ENCODE measurements at places on chromosomes 7 and 10.
A peak's percentile ranks its signal among the peaks of the same experiment; 100 is the strongest.

- DNase-seq, result no peak
Measured at GRCh38 chr7:55247428-55247827, 117.7 kb upstream of the LANCL2 start.

DNA sequence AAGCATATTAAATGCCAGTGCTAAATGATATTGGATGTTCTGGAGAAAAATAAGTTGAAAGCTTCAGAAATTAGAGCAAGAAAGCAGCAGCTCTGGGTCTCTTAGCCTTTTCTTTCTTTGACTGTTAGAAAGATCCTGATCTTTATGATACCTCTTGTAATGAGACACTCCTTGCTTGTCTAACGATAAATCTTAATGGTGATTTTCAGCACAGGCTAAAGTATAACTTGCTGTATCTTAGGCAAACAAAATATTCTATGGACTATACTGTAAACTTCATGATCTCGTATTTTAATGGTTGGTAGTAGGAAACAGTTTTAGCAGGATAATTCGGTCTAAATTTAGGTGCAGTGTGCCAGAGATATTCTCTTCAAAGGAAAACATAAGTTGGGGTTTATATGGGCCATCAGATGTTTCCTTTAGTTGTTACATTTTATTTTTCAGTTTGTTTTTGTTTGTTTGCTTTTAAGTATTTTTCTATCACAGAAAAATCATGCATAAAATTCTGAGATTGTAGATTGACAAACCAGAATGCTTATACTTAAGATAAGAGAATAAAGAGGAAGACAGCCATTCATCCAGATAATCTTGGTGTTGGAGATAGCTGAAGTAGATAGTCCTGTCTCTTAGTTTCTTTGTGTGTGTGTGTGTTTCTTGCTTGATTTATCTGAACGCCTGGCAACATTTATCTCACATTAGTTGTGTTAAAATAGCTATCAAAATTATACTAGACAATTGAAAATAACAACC is 4.7 kb downstream of the CASD1 start:
- no peak for DNase-seq

DNA sequence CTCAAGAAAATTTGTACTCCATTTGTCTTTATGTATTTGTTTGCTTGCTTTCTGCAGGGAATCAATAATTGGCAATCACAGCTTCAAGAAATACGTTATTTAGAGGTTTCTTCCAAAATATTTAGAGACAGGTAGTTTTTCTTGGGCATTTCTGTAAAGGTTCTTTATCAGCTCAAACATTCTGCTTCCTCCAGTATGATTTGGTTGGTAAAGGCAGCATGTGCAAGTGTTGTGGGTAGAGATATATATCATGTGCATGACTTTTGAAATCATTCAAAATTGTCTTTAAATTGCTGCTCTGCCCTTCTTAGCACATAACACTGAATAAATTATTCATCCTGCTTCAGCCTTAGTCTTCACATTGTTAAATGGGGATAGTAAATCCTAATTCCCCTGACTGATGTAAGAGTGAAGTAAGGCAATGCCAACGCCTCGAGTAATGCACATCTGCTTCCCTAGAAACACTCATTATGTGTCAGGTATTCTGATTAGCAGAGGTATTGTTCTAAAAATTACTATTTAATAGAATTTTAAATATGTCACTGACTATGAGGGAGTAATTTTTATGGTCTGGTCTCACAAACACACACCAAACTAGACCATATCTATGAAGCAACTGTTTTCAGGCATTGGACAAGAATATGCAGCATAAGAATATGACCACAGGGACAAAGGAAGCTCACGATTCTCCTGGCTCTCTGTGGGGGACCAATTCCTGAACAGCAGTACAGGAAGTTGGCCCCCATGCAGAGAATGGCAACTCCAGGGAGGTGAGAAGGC is 77.3 kb upstream of the AKR1E2 start:
- no peak for DNase-seq

DNA sequence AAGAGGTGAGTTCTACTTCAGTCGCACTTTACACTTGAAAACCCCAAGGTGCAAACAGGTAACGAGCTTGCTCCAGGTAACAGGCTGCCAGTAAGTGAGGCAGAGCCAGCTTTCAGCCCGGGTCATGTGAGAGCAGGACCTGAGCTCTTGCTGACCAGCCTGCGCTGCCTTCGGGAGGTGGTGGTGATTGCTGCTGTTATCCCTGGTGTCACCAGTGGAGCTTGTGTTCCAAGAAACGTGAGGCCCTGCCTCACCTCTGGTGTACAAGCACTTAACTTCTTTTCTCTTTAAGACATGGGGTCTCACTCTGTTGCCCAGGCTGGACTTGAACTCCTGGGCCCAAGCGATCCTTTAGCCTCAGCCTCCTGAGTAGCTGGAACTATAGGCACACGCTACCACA is 265.0 kb downstream of the CELF2 start:
- DNase-seq, result no peak

- no peak for DNase-seq
Measured at GRCh38 chr10:44234483-44234875, 150.4 kb downstream of the CXCL12 start.

DNA sequence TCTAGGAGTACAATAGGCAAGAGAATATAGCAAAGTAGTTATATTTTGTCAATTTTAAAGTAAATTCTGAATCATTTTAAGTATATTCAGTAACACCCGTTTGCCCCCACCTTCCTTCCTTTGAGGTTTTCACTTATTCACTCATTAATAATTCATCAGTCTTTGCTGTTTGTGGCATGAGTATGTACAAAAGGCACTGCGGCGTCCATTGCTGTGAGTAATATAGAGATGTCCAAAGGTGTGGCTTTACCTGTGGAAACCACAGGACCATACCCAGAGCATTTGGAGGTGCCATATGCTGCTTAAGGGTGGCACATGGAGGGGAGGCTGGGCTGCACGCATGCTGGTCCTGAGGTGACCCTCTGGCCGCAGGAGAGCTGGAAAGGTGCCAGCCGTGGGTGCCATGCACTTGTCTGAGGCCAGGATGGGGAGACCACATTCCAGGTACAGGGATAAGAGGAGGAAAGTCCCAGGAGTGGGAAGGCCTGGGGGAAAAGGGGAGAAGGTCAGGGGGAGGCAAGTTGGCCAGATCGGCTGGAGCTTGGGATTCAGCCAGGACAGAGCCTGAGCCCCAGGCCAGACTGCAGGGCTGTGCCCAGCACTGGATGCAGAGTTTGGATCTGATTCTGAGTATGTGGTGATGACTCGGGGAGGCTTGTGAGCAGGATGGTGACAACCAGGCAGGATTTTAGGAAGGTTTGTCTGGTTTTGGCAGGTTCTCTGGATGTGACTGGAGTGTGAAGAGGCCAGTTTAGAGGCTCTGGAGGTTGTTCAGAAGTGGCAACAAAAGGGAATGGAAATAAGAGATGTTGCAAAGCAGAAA is 223.4 kb downstream of the MGMT start:
- no peak for DNase-seq

DNA sequence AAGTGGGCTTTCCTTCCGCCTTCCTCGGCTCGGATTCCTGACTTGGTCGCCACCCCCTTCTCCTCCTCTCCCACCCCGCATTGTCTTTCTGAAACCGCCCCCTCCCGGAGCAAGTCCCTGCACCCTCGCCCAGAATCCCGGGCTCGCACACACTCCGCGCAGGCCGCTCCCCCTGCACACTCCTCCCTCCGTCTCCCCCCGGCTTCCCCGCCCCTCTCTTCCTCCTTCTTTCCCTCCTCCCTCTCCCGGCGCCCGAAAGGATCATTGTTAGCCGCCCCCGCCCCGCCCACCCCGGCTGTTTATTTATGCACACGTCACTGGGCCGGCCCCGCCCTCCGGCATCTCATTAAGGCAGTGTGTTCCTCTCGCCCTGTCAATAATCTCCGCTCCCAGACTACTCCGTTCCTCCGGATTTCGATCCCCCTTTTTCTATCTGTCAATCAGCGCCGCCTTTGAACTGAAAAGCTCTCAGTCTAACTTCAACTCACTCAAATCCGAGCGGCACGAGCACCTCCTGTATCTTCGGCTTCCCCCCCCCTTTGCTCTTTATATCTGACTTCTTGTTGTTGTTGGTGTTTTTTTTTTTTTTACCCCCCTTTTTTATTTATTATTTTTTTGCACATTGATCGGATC is at the start of gene TCF7L2:
Gene TCF7L2, plus strand, starts transcription at position 373 of the 633 bp plus-strand sequence. CDS start 510 bp downstream, outside the sequence.
- peak; percentile 54 for DNase-seq

- DNase-seq, result no peak
Measured at GRCh38 chr7:137007001-137007694, 138.7 kb downstream of the CHRM2 start.

- DNase-seq, result no peak
Measured at GRCh38 chr10:78718032-78718572, 350.7 kb upstream of the ZMIZ1 start.

- DNase-seq, result no peak
Measured at GRCh38 chr10:102614888-102615287, 29.4 kb upstream of the TRIM8 start.

- DNase-seq, result no peak
Measured at GRCh38 chr7:1223196-1223981, 9.3 kb upstream of the UNCX start.

DNA sequence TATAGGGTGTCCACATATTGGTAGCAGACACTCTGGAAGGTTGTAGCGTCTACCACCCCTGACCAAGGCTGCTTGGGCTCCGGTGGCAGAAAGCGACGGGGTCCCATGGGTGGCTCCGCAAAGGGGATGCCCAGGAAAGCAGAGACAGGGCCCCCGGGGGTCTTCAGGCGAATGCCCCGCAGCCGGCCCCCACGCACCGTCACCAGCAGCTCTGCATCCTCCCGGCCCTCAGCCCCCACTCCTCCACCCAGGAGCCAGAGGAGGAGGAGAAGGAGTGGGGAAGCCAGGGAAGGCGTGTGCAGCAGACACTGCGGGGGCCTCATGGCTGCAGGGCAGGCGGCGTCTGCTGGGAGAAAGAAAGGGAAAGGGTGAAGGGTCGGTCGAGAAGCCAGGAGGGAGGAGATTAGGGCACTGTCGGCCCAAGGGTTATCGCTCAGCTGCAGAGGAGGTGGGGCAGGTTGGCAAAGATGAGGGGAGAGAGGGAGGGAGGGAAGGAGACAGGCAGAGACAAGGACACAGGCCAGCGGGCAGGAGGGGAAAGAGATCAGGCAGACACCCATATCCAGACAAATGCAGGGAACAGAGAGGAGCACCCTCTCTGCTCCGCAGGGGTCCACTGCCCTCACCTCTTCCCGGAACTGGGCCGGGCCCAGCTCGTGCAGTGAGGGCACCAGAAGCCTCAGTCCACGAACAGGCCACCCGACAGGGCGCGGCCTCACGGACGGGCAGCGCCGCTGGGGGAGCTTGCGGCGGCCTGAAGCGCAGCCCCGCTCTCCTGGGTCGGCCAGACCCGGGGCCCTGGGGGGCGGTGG is 1.6 kb downstream of the ACHE start:
- no peak for DNase-seq

GRCh38 chr10:132223611-132224342 is 37.0 kb downstream of the DPYSL4 start:
- no peak for DNase-seq

DNA sequence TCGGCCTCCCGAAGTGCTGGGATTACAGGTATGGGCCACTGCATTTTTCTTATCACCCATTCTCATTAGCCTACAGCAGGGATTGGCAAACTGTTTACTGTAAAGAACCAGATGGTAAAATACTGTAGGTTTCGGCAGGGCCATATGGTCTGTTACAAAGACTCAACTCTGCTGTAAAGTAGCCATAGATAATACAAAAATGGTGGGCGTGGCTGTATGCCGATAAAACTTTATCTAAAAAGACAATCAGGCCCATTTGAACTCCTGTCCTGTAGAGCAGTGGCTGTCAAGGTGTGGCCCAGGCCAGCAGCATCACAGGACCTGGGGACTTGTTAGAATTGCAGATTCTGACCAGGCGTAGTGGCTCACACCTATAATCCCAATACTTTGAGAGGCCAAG is 134.3 kb downstream of the CUX1 start:
- no peak for DNase-seq

GRCh38 chr10:110502072-110502845 is 4.6 kb downstream of the DUSP5 start:
- no peak for DNase-seq

- DNase-seq, result no peak
Measured at GRCh38 chr7:43362652-43363034, 220.3 kb upstream of the STK17A start.

GRCh38 chr10:122349758-122350369 is 24.6 kb upstream of the PLEKHA1 start:
- no peak for DNase-seq

- no peak for DNase-seq
Measured at GRCh38 chr7:101362334-101363195, at the start of gene COL26A1. COL26A1 (plus strand) TSS chr7:101362875; CDS start chr7:101363033, 158 bp downstream.

- DNase-seq, result no peak
Measured at GRCh38 chr7:79868010-79868409, 266.6 kb upstream of the GNAI1 start.

DNA sequence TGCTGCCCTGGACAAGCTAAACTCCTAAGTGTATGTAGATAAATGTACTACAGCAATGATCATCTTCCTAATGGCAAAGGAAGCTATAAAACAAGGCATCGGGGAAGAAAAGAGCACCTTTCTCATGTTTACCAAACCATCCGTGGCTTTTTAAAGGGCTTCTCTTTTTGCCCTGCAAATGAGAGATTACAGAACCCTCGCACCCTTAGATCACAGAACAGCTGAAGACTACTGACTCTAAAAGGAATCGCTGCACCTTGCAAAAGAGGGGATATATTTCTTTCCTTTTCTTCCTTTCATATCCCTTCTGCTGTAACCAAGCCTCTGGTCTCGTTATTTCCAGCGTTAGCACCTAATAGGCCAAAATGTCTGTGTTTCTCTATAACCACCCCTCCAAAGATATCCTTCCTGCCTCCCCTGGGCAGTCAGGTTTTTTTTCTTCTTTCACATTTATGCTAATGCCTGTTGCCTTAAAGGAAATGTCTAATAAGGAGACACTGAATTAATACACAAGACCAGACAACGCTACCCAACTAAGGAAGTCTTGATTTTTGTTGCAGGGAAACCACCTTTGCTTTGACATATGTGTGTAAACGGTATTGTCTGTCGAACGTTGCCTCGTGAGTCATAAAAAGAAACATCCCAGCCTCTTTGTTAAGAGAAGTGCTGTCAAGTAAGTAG is 10.5 kb downstream of the ST8SIA6 start:
- peak; percentile 3 for DNase-seq

DNA sequence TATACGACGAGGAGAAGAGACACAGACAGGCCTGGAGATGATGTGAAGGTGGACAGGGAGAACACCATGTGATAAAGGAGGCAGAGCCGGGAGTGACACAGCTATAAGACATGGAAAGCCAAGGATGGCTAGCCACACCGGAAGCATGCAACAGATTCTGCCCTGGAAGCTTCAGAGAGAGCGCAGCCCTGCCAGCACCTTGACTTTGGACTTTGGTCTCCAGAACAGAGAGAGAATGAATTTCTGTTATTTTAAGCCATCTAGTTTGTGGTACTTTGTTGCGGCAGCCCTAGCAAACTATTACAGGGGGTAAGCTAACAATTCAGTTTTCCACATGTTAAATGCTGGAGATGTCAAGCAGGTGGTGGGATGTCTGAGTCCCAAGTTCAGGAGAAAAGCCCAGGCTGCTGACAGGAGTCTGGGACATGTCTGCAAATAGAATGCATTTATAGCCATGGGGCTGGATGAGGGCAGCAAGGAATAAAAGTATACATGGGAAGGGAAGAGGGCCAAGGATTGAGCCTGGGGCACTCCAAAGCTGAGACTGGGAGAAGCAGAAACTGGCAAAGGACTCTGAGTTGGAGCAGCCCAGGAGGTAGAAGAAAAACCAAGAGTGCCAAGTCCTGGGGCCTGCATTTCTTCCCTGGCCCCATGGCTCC is 65.1 kb downstream of the ATXN7L1 start:
- no peak for DNase-seq

Data from stimulated activated naive CD4-positive, alpha-beta T cell treated with Interleukin-2 at 50 U/mL for 16 hours (primary cell).